ENCODE measurements at places on chromosomes 16 and 17. TPM values are rescaled to one million over a fixed set of nuclear protein-coding genes. Genes with fewer than 3 reads are reported as not detected.

The MT1A gene
- total RNA-seq: not detected

The GFAP gene
- total RNA-seq: 365 TPM

The CIBAR2 gene
- total RNA-seq: not detected

The OR1A1 gene
- not detected for total RNA-seq

The SCGB1C2 gene
- not detected for total RNA-seq

The STX8 gene
- total RNA-seq: 93.3 TPM

The SLFN14 gene
- 0.31 TPM for total RNA-seq

The LRRC45 gene
- 24.7 TPM for total RNA-seq

The TMEM94 gene
- total RNA-seq: 62.6 TPM

The PMFBP1 gene
- 1.6 TPM for total RNA-seq

The KIF1C gene
- 21.3 TPM for total RNA-seq

The ITGB4 gene
- total RNA-seq: 2.5 TPM

The RAB26 gene
- total RNA-seq: 4.4 TPM

The RNF112 gene
- total RNA-seq: 47.6 TPM

The CCDC182 gene
- not detected for total RNA-seq

The TBC1D3L gene
- 22.5 TPM for total RNA-seq

The VAT1 gene
- 77.3 TPM for total RNA-seq

The GPR139 gene
- 3.4 TPM for total RNA-seq

The SULT1A2 gene
- 1.6 TPM for total RNA-seq

The USP43 gene
- 6.6 TPM for total RNA-seq

The FLYWCH2 gene
- 39.4 TPM for total RNA-seq

The KRT222 gene
- total RNA-seq: 3.4 TPM
